SK-N-SH (cell line): ENCODE measurements at places on chromosomes 1 and 21. TPM values are rescaled to one million over a fixed set of nuclear protein-coding genes. Genes with fewer than 3 reads are reported as not detected.
A peak's percentile ranks its signal among the peaks of the same experiment; 100 is the strongest.

DNA sequence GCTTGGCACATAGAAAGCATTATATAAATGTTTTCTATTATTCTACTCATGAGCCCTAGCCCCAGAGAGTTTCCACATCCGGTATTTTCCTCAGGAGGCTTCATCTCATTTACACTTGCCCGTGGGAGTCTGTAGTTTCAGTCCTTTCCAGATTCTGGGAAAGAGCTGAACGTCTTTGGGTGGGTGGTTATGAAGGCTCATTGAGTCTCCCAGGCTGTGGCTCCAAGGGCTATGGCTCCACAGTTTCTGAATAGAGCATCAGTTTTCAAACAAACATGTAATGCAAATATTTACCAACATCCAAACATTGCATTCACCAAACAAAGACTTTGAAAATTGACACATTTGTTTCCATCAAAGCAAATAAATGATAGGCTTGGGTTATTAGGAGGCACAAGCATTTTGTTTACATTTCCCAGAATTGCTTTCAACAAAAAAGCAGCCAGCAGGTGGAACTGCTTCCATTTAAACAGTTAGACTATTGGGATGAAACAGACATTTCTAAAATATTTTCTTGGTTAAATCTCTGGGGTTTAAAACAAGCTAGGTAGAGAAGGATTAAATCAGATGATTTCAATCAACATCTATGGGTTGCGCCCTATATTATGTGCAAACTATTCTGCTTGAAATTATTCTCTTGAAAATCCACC is 1.3 kb upstream of the LEMD1 start:
- H3K4me3 ChIP-seq = no peak overlapping the region
- H3K27ac ChIP-seq = no peak overlapping the region
- H3K27me3 ChIP-seq = peaks cover 34% of the 10 kb centered on the region
- no peaks in the 10 kb centered on the region for H3K36me3 ChIP-seq
- peaks cover 11% of the 10 kb centered on the region; the same call in 1 of the 2 replicates for H3K4me1 ChIP-seq
- DNase-seq = no peak

GRCh38 chr21:38306433-38307141 is 49.8 kb downstream of the KCNJ15 start:
- no peaks in the 10 kb centered on the region for H3K4me1 ChIP-seq
- H3K27me3 ChIP-seq = no peaks in the 10 kb centered on the region

DNA sequence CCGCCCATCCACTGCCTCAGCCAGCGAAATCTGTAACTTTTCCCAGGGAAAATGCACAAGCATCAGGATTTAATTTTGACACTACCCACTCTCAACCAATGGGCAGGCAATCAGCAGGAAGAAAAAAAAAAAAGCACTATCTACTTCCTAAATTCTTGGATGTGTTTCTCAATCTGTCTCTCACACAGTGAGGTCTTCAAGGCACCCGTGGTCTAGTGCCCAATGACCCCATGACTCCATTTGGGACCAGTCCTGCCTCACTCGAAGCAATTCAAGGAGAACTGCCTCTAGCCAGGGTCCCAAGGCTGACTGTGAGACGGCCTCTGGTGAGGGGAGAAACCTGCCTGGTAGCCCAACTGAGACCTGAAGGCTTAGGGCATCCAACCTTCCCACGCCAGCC is 35.9 kb downstream of the CSF1 start:
- H3K36me3 ChIP-seq = no peaks in the 10 kb centered on the region
- no peak overlapping the region for H3K27ac ChIP-seq
- H3K27me3 ChIP-seq = no peaks in the 10 kb centered on the region
- H3K4me1 ChIP-seq = no peaks in the 10 kb centered on the region
- no peak for DNase-seq

DNA sequence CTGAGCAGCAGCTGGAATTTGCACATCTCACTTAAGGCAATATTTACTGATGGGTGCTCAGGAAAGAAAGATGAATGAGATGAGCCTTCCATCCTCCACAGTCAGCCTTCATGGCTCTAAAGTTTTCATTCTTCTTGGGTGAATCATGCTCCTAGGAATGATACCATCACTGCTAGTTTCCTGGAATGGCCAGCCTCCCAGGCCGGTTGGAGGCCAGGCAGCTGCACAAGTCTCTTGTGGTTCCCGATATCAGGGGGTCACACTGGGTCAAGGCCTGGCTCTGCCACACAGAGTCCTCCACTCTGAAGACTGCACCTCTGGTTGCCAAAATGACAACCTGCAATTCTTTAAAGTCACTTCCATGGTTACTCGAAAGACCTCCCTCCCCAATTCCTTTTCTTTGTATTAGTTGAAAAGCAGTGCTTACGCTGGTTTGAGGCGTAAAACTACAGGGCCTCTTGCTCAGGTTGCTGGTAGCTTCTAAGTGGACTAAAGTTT is 46.2 kb upstream of the PALMD start:
- no peak overlapping the region for H3K4me3 ChIP-seq
- no peaks in the 10 kb centered on the region for H3K36me3 ChIP-seq
- H3K27ac ChIP-seq = peak overlapping the region; percentile 65; the same call in 1 of the 2 replicates
- peaks cover 25% of the 10 kb centered on the region for H3K4me1 ChIP-seq

The B3GALT2 gene
- polyA plus RNA-seq = 0.23 and 0.37 TPM in 2 replicates

The SERINC2 gene
- polyA plus RNA-seq = 15.5 and 22.2 TPM in 2 replicates

The CHODL gene
- polyA plus RNA-seq = not detected in 2 replicates

The RGS1 gene
- 0.05 and 0.12 TPM in 2 replicates for polyA plus RNA-seq

- H3K4me1 ChIP-seq = no peaks in the 10 kb centered on the region
- H3K4me3 ChIP-seq = no peak overlapping the region
- no peak overlapping the region for H3K27ac ChIP-seq
- no peaks in the 10 kb centered on the region for H3K27me3 ChIP-seq
- no peaks in the 10 kb centered on the region for H3K36me3 ChIP-seq
- no peak for DNase-seq
Observed at GRCh38 chr1:218101409-218101808, 183.7 kb upstream of the RRP15 start.

DNA sequence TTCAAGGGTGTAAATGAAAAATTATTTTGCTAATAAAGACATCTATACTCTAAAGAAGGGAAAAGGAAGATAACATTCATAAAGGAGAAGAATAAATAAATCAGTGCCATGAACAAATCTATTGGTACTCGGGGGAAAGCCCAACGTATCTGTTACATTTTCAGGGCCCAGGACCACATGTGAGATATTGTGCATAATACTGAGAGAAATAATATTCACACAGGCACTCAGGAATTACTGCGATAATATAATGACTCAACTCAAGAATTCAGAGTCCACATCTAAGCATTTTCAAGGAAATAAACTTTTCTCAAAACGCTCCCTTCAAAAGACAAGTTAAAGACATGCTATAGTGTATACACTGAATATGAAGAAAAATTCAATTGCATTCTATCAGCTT is 108.8 kb downstream of the SMYD2 start:
- no peaks in the 10 kb centered on the region; the same call in 1 of the 2 replicates for H3K4me1 ChIP-seq
- no peak overlapping the region for H3K27ac ChIP-seq
- peaks cover 74% of the 10 kb centered on the region for H3K36me3 ChIP-seq
- no peak overlapping the region for H3K4me3 ChIP-seq
- no peak for DNase-seq
